ENCODE measurements at places on chromosomes 1 and 21.

DNA sequence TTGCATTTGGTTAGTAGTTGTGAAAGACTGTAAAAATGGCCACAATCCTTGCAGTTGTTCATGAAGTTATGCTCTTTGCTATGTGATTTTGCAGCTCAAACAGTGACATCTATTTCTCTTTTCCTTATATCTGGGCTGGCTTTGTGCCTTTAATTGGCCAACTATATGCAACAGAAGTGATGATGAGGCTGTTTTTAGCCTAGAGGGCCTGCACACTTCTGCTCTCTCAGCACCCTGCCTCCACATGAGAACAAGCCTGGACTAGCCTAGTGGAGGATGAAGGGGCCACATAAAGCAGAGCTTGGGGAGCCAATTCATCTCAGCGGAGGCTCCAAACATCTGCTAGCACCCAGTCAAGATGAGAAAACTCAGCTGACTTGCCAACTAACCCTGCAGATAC lies 339.8 kb downstream of the OMA1 start:
- no peak for DNase-seq

- DNase-seq, result no peak
These were observed 1.2 kb downstream of the LAMC1 start for GRCh38 chr1:183024317-183025009.

DNA sequence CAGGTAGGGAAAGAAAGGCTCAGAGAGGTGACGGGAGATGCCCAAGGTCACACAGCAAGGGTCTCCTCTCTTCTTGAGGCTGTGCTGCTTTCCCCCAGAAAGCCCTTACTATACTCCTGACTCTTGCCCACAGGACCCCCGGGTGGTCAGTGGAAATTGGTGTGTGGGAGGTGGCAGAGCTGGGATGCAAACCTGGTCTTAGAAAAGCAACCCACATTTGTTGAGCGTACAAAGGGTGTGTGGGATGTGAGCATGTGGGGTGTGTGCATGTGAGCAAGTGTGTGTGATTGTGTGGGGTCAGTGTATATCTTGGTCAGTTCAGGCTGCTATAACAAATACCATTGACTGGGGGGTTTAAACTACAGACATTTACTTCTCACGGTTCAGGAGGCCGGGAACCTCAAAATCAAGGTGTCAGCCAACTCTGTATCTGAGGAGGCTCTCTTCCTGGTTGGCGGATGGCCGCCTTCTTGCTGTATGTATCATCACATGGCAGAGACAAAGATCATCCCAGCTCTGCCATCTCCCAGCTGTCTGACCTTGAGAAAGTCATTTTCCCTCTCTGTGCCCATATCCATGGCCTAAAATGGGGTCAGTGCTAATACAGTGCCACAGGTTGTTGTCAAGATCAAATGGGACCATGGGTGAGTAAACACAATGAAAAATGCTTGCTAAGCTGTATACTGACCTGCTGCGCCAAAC lies 268.5 kb downstream of the PTPRU start:
- DNase-seq, result no peak

GRCh38 chr1:110135246-110135645 lies 15.0 kb upstream of the SLC6A17 start:
- no peak for DNase-seq

DNA sequence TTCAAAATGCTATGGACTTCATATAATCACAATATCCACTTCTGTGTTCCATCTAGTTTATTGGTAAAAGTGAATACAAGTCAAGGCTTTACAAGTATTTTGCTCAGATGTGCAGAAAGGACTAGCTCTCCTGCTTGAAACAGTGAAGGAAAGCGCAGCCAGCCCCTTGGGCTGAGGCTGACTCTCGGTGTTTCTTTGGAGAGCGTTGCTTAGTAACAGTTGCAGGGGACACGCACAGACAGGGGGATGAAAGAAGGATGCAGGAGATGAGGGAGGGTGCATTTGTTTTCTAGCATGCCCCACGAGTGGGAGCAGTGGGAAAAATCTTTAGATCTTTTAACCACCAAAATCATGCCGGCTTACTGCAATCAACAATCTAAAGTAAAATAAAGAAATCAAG lies 9.1 kb downstream of the PYCR2 start:
- DNase-seq, result no peak

Data from stimulated activated CD4-positive, alpha-beta T cell treated with anti-CD3 and anti-CD28 coated beads, Interleukin-12 subunit alpha, Interleukin-12 subunit beta, amount 100 ng/mL, for 24 hours (primary cell).